Eye (tissue), 1 donor: ENCODE measurements at places on chromosomes 5 and 9.

- DNase-seq: no peak
Observed at GRCh38 chr5:115736004-115736689, 80.3 kb downstream of the CDO1 start.

DNA sequence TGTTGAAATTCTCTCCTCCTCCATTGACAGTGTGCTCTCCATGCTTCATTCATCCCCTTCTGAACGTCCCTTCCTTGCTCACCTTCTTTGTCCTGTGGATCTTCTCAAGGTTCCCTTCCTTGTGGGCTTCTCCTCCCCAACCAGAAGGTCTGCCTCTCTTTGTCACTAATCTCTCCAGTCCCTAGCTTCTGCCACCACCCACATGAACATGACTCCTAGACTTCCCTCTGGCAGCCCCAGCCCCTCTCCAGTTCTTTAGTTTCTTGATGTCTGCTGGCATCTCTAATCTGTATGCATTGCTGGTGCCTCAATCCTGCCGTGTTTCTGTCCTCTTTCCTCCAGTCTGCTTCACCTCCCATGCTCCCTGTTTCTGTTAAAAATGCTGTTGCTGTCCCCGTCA, 79.3 kb downstream of the ARHGAP26 start:
- no peak for DNase-seq

- DNase-seq: no peak
Observed at GRCh38 chr5:102627315-102627714, 127.8 kb upstream of the PAM start.

GRCh38 chr9:72131206-72131605, 18.0 kb upstream of the GDA start:
- DNase-seq: no peak

DNA sequence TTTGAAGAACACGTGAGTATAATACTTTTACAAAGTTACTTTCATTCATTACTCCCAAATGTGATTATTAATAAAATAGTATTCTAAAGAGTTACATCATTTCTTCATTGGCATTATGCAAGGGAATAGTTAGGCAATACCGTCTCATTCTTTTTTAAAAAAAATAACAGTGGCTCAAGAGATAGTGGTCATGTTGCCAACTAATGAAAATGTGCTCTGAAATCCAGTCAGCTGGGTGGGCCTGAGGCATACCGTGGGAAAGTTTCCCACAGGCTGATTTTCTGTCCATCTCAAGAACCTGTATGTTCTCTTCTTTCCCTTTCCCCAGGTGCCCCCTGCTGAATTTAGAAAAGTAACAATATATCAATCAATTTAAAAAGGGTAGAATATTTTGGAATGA, 40.8 kb upstream of the ROPN1L start:
- no peak for DNase-seq

GRCh38 chr9:36120705-36121104, 15.8 kb upstream of the GLIPR2 start:
- no peak for DNase-seq

DNA sequence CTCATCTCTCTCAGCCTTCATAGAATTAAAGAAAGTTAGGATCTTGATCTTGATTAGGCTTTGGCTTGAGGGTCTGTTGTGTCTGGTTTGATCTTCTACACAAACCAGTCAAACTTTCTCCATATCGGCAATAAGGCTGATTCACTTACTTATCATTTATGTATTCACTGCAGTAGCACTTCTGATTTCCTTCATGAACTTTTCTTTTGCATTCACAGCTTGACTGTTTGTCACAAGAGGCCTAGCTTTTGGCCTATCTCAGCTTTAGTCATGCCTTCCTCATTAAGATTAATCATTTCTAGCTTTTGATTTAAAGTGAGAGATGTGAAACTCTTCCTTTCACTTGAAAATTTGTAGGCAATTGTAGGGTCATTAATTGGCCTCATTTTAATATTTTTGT, 62.8 kb downstream of the SH3RF2 start:
- DNase-seq: no peak

GRCh38 chr5:157714596-157714864, 16.7 kb upstream of the THG1L start:
- DNase-seq: no peak

DNA sequence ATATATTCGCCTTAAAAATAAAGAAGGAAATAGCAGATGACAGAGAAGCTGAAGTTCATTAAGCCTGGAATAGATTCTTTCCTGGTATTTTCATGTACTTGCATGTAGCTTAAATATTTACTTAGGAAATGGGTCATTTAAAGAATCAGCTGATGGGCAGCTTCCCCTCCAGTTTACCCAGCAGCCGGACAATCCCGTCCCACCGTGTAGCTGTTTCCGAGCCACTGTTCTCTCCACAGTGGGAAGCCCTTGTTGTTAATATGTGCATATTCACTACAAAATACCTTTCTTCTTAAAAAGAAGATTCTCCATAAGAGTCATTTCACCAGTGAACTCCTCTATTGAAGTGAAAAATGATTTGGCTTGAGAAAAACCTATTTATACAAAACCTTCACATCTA, 187.0 kb downstream of the FANCC start:
- DNase-seq: no peak

- DNase-seq: peak; percentile 29
Observed at GRCh38 chr9:114619191-114619761, 8.2 kb downstream of the TMEM268 start.

GRCh38 chr5:126658561-126658960, 57.8 kb downstream of the PHAX start:
- no peak for DNase-seq

DNA sequence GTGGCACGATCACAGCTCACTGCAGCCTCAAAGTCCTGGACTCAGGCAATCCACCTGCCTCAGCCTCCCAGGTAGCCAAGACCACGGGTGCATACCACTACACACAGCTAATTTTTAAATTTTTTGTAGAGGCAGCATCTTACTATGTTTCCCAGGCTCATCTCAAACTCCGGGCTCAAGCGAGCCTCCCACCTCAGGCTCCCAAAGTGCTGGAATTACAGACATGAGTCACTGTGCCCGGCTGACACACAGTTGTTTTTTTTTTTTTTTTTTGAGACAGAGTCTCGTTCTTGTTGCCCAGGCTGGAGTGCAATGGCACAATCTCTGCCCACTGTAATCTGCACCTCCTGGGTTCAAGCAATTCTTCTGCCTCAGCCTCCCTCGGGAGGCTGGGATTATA, 70.1 kb upstream of the CNOT6 start:
- DNase-seq: no peak

DNA sequence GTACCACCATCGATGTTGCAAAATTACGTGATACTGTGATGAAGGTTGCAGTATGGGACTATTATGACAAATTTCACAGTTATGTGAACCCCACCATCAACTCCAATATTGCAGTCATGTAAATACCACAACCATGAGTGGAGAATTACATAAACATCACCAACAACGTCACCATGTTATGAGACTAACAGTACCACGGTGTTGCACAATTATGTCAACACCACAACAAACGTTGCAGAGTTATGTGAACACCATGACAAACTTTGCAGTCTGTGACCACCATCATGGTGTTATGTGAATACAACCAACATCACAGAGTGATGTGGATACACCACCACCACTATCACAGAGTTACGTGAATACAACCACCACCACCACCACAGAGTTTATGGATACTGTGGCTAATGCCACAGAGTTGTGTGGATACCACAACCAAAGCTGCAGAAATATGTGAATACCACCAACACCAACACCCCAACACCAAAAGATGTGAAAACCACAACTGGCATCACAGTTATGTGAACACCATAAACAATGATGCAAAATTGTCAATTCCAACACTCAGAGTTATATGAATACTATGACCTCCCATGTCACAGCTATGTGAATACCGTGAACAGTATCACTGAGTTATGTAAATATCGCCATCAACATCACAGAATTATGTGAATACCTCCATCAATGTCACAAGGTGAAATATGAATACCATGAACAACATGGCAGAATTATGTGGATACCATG, 62.4 kb downstream of the SHC3 start:
- no peak for DNase-seq

GRCh38 chr9:133520121-133520835, 4.5 kb downstream of the MYMK start:
- no peak for DNase-seq

DNA sequence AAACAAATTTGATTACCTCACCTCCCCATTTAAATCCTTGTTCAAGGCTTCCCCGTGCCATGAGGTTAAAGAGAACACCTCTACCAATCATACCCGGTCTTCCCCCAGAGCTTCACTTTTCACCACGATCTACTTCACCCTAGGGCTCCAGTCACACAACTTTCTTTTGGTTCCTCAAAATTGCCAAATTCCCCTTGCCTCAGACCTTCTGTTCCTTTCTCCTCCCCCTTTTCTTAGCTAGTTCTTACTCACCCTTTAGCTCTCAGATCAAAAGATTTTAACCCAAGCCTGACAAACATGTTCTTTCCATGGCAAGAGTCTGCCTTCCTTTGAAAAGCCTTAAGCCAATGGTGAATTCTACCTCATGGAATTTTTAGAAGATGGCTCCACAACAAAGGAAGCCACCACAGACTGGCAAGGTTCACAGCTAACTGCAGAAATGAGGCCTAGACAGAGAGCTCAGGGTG, 56.7 kb downstream of the MAPKAP1 start:
- no peak for DNase-seq

DNA sequence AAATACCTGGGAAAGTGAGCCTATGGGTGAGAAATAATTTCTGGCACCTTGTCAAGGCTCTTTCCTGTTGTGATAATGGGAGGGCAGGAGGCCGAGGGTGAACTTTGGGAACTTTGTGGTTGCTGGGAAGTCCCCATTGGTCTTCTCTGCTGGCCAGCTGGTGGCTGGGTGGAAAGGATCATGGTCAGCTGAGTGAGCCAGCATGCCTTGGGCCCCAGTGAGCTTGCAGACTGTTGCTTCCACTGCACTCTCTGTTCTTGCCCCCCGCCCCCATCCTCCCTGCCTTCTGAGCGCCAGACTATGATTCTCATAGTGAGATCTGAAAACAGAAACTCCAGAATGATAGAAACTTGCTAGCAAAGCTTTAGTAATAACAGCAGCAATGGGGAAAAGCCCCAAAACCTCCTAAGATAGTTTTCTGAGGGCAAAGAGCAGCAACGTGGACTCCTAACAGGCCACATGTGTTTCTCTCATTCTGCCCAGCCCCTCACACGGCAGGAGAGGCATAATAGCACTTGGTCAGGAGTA, 139.2 kb upstream of the SMARCA2 start:
- no peak for DNase-seq

DNA sequence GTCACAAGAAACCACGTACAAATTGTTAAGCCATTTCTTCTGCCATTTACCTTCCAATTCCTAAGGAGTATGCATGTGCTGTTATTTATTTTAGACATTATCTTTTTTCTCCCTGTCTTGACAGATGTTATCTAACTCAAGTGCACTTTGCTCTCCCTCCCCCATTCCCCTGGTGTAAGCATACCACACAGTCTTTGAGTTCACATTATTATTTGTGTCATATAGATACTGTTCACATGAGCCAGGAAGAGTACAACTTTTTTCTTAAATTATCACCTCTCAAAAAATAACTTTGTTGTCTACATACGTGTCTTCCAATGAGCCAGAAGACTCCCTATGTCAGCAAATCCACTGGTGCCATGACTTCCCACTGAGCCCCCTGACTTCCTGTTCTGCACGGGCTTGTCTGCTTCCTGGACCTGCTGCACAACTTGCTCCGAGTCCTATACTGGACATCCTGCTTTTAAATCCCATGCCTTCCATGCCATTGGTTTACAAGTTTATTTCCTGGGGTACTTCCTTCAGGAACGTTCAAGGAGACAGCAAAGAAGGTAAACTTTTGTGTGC, 19.9 kb upstream of the FAM120A start:
- DNase-seq: no peak

GRCh38 chr5:98631311-98632054, 142.0 kb upstream of the RGMB start:
- no peak for DNase-seq

DNA sequence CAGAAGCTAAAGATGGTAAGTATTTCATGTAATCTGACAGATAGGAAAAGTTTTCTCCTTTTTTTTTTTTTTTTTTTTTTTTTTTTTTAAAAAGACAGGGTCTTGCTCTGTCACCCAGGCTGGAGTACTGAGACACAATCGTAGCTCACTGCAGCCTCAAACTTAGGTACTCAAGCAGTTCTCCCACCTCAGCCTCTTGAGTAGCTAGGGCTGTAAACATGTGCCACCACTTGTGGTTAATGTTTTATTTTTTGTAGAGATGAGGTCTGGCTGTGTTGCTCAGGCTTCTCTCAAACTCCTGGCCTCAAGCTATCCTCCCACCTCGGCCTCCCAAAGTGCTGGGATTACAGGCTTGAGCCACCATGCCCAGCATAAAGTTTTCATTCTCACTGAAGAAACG, 17.8 kb downstream of the CDK7 start:
- no peak for DNase-seq

DNA sequence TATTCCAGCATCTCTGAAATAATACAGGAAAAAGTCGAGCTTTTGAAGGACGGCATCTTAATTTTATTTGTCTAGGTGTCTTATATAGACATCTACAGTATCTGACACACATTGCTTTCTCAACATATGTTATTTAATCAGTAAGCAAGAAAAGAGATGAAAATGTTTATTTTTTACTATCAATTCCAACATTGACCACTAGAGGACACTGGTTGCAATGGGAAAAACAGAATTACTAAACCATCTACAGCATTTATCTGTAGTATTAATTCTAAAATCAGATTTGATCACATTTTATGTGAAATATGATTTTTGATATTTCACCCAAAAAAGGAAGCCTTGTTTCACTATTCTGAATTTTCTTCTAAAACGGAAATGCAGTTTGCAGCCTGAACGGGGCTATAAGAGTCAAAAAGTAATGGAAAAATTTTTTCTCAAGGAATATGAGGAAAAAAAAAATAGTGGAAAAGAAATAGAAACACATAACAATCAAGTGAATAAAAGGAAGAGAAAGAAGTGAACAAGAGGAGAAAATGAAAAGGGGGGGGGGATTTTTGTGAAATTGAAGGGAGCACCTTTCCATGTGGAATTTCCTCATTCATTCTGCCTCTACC, 98.6 kb downstream of the OSTF1 start:
- peak; percentile 56 for DNase-seq
